ENCODE measurements at places on chromosomes 12 and 14.

- no peak for DNase-seq
These were observed 105.6 kb downstream of the PTPRO start for GRCh38 chr12:15427913-15428312.

DNA sequence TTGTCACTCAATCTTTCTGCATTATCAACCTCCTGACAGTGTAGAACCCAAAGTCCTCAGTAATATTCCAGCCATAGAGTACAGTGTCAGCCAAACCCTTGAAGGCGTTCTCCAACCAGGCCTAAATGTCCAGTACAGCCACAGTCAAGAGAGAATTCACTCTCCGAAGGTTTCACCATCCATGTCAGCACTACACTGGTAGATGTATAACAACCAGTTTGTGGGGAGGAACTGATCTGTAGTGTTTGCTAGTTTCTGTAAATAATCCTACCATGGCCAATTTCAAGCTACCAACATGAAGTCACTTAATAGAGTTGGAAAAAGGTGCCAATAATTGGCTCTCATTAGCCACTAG lies 456 bp upstream of the MDP1 start:
- no peak for DNase-seq

DNA sequence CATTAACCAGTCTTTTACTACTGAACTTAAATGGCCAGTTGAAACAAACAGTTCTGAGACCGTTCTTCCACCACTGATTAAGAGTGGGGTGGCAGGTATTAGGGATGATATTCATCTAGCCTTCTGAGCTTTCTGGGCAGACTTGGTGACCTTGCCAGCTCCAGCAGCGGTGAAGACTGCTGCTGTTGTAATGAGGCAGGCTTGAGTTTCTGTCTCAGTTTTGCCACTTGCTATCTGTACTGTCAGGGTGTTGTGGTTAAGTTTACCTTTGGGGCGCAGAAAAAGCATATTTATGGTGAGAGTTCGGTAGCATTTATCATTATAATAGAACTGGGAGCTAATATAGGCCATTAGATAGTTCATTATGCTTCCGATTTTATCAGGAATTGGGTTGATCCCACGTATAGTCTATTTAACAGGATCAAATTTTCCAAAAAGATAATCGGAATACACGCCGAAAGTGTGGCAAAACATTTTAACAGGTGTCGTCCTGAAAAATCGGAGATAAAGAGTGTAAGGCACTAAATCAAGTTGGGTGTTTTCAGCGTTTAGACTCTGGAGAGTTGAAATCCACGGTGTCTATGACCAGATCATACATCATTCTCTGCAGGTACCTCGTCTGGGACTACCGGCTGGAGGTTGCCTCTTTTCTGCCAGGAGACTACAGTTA lies 688 bp upstream of the NECAP1 start:
- DNase-seq: no peak

DNA sequence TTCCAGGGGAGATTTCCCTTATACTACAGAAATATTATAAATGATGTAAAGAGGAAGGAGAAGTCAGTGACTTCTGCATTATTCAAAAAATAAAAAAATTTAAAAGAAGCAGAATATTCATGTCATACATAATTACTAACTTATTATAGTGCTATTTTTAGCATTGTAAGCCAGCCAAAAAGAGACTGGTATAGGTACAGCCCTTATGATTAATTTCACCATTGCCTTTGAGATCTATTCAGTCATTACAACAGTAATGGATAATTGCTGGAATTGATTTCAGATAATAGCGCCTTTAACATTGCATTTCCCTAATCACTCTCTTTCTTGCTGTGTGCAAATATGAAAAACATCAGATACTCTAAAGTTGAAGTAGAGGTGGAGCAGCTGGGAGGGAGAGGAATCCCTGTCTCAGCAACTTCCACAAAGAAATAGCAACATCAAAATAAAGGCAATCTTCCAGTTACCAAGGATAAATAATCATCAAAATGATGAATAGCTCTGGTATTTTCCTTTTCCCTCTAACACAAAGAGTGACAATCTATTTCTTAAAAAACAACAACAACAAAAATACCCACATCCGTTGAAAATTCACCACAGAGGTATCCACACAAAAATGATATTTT lies 71.8 kb upstream of the OVCH1 start:
- no peak for DNase-seq

GRCh38 chr12:14575585-14575984 lies 7.9 kb upstream of the PLBD1 start:
- no peak for DNase-seq

- no peak for DNase-seq
These were observed 230.3 kb upstream of the PRICKLE1 start for GRCh38 chr12:42819846-42820245.

DNA sequence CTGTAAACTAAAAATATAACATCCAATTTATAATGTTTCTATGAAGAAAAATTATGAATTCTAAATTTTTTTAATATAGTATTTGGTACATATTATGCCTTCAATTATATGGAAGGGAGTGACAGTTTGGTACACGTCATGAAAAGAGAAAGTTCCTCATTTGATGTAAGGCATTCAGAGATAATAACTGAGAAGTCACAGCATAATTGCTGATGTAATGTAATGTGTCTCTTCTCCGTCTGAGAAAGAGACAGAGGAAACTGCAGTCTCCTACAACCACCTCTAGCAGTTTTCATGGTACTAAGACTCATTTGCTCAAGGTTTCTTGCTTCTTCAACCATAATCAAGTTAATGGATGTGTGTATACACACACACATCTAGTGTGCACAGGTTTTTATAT lies 2.3 kb upstream of the CD69 start:
- no peak for DNase-seq

All from NCI-H1930 (cell line).